ENCODE measurements at places on chromosomes 3 and 15. TPM values are rescaled to one million over a fixed set of nuclear protein-coding genes. Genes with fewer than 3 reads are reported as not detected.

DNA sequence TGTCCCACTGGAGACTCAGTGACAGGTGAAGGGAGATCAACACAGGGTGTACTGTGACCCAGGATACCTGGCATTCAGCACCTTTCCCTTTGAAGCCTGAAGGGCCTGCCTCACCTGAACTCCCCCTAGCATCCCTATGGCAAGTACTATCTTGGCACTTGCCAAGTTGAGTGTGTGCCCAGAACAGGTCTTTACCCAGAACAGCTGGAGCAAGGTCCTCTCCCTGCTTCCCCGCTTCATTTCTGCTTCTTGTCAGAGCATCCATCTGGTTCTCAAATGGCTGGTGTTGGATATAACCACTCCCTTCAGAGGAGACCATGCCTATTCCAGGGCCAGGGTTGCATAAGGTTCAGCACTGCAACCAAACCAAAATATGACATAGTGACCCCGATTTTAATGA is 73.0 kb downstream of the FAM43A start:
- no peak for DNase-seq

- DNase-seq: no peak
Measured at GRCh38 chr15:90009301-90010022, 8.3 kb downstream of the ZNF710 start.

DNA sequence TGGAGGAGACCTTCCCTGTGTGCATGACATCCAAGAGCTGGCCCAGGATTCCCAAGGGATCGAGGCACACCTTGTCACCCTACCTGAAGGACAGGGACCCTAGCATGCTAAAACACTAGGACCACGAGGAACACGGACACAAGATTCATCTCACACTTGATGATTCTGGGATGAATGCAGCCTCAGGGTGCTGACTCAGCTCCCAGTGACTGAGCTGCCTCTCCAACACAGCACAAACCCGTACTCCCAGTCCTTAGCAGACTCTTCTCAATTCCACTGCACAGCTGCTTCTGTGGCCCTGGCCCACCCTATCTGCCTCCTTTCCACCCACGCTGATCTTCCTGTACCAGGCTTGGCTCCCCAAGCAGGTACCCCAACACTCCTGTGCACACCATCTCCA is 9.1 kb upstream of the OXTR start:
- no peak for DNase-seq

ROPN1 gene
- total RNA-seq: not detected

DNA sequence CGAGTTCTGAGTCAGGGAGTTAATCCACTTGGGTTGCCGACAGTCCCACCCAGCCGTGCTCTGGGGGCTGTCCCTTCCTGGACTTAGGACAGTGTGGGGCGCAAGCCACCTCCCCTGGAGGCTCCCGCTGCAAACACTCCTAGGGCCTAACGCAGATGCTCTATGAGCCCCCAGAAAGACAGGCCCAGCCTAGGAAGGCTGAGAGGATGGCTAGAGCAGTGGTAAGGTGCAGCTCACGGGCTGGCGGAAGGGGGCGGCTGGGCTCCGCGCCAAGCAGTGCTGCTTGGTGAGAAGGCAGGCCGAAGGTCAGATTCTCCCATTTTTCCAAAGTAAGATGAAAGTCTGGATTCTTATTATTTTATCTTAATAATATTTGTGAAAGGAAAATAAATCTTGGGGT is 84.6 kb upstream of the ALDH1L1 start:
- DNase-seq: no peak

GJD2 gene
- total RNA-seq: not detected

SCAANT1 gene
- total RNA-seq: 1.7 TPM

SHF gene
- total RNA-seq: 1.4 TPM

DNA sequence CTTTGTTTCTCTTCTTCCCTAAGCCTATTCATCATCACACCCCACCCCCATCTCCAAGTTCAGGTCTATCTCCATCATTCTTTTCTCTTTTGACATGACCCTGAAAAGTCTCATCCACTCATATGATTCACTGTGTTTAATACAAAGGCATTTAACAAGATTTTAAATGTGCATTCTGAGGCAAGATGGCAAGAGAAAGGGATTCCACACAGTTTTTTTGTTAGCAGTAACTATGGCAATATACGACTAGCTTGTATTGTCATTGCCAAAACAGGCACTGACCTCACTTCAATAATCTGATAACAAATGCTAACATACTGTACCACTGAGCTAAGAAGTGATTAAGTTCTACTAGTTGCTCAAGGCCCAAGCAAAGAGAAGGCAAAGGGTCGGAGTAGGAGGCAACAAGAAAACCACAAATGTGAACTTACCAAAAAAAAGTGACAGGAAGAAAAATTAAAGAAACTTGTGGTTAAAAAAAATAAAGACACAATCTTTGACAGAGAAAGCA is 53.2 kb downstream of the FBN1 start:
- DNase-seq: no peak

All from GM12878 (cell line).